ENCODE measurements at places on chromosomes 2 and 18.

DNA sequence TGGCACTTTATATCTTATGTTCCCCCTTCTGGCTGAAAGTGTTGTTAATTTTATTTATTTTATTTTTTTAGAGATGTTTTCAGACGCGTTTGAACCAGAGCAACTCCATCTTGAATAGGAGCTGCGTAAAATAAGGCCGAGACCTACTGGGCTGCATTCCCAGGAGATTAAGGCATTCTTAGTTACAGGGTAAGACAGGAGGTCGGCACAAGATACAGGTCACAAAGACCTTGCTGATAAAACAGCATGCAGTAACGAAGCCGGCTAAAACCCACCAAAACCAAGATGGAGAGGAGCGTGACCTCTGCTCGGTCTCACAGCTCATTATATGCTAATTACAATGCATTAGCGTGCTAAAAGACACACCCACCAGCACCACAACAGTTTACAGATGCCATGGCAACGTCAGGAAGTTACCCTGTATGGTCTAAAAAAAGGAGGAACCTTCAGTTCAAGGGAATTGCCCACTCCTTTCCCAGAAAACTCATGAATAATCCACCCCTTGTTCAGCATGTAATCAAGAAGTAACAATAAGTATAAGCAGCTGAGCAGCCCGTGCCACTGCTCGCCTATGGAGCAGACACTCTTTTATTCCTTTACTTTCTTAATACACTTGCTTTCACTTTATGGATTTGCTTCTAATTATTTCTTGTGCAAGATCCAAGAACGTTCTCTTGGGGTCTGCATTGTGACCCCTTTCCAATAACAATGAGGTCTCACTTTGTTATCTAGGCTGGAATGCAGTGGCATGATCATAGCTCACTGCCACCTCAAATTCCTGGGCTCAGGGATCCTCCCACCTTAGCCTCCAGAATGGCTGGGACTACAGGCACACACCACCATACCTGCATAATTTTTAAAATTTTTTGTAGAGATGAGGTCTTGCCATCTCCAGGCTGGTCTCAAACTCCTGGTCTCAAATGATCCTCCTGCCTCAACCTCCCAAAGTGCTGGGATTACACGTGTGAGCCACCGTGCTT is 55.9 kb downstream of the CACNB4 start:
- DNase-seq = no peak

DNA sequence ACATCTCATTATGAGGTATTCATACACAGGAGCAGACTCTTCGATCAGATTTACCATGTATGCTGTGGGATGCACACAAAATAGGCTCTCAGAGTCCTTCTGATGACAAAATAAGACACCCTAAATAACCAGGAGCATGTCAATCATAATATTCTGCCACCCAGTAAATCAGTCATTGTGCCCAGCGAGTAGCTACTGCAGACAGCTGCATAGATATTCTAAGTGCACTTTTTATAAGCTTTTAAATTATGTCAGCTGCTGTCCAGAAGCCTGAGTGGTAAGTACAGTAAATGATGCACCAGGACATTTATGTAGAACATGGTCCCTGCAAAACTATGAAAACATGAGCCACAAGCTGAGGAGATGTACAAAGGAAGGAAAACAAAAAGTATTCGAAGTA is 102.9 kb downstream of the CCDC141 start:
- DNase-seq = no peak

DNA sequence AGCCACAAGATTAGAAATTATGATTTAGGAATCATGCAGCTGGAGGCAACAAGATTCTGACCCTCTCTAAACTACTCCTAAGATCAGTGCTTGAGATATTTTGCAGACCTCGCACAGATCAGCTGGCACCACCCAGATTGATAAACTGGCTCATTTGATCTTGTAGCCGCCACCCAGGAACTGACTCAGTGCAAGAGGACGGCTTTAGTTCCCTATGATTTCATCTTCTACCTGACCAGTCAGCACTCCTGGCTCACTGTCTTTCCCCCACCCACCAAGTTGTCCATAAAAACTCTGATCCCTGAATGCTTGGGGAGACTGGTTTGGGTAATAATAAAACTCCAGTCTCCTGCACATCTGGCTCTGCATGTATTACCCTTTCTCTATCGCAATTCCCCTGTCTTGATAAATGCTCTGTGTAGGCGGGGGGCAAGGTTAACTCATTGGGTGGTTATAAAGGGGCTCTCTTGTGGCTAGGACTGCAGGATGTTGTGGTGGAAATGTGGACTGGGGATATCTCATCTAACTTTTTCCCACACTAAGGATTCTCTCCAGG is 96.1 kb downstream of the ARL6IP6 start:
- no peak for DNase-seq

- DNase-seq = no peak
These were observed 90.1 kb downstream of the CHN1 start for GRCh38 chr2:174914853-174915760.

DNA sequence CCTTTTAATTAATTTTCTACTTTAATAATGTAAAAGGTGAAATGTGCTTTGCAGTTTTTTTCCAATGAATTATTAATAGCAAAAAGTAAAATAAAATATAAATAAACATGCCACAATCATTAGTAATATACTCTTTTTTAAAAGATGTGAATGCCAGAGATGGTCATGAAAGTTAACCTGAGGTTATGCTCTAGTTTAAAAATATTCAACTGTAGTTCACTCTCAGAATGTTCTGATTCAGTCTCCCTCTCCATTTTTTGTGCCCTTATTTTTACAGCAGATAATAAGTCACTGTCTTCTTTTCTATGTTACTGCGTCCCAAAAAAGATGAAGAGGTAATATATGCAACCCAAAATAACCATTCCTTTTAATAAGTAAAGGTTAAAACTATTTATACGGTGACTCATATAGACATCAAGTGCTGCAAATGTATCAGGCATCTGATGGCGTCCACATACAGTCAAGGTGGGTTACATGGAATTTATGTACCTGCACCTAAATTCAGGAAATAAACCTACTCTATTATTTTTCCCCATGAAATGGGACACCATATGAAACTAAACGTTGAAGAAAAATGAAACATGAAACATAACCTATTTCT is 153.6 kb upstream of the ZNF804A start:
- no peak for DNase-seq

GRCh38 chr18:57803103-57803969 is at the start of gene ATP8B1:
Gene ATP8B1, minus strand, starts transcription at chr18:57803315. Its CDS starts 71,508 bp downstream, at chr18:57731807.
- DNase-seq = no peak

GRCh38 chr2:231935207-231935524 is 9.0 kb upstream of the NPPC start:
- no peak for DNase-seq

Data from renal cortex interstitium (tissue), 15 donors.